Esophagus mucosa (tissue), 1 donor: ENCODE measurements at places on chromosomes 11 and 22.

GRCh38 chr11:84232511-84232910, 946.3 kb upstream of the CCDC90B start:
- ATAC-seq = no peak

DNA sequence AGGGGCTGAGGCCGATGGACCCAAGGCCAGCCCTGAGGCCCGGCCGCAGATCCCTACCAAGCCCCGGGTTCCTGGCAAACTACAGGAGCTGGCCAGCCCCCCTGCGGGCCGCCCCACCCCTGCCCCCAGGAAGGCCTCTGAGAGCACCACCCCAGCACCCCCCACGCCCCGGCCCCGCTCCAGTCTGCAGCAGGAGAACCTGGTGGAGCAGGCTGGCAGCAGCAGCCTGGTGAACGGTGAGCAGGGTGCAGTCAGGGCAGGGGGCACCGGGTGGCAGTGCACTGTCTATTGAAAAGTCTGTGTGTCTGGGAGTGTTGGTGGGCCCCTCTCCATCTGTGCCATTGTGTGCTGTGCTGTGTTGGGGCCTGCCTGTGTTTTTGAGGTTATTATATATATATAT, 16.1 kb downstream of the MICALL1 start:
- no peak for ATAC-seq

GRCh38 chr11:78244546-78245255, 56.0 kb downstream of the USP35 start:
- no peak for ATAC-seq

DNA sequence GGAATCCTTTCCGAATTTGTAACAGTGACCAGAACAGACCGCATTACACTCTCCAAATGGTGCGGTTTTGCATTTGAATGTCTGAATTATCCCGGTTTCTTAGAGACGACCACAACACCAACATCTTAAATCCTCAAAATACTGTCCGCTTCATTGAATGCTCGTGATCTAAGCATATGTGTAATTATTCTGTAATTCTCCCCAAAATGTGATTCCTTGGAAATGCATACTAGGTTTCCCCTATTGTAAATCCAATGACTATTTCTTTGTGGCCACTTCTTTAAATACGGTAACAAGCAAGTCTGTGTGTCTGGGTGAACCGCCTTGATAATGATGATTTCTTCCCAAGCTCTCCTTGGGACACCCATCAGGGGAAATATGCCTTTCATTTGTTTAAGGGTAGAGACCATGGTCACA, 87.3 kb upstream of the DBX1 start:
- ATAC-seq = no peak

DNA sequence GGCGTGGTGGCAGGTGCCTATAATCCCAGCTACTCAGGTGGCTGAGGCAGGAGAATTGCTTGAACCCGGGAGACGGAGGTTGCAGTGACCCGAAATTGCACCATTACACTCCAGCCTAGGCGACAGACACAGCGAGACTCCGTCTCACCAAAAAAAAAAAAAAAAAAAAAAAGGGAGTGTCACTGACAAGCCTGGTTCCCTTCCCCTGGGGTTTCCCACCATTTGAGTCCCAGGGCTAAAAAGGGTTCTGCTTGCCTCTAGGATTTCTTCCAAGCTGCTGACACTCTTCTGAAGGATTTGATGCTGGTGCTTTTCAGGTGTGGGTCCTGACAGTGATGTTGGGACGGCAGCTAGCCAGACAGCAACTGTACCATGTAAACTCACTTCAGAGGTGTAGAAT, 1.3 kb upstream of the CCDC88B start:
- ATAC-seq = no peak

DNA sequence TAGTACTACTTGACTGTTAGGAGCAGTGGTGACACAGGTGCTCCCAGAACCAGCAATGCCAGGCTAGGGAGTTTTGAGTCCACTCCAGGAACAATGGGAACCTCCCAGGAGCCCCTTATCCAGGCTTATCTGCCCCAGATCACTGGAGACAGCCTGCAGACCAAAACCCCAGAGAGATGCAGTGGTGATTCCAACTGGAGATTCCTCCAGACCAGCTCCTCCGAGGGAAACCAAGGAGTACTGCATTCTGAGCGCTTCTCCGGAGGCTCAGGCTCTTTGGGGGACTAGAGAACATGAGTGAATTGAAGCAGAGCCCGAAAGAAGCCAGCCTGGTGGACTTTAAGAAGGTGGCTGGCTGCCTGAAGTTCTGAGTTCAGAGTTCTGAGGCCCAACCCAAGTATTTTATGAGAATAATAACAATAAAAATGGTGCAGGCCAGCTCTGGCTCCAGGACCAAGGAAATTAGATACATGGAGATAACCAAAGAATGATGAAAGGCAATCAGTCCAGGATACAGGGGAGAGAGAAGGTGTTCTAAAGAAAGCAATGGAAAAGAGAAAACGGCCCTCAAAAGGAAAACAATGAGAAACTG, 1.3 kb upstream of the TMEM25 start:
- ATAC-seq = no peak

- no peak for ATAC-seq
Measured at GRCh38 chr11:64859542-64860414, 15.3 kb upstream of the CDC42BPG start.

- no peak for ATAC-seq
Measured at GRCh38 chr22:23898006-23898974, 4.1 kb downstream of the MIF start.

GRCh38 chr22:44537015-44537414, 39.0 kb upstream of the RTL6 start:
- no peak for ATAC-seq

GRCh38 chr22:20186183-20186870, 35.5 kb upstream of the CCDC188 start:
- ATAC-seq = no peak

DNA sequence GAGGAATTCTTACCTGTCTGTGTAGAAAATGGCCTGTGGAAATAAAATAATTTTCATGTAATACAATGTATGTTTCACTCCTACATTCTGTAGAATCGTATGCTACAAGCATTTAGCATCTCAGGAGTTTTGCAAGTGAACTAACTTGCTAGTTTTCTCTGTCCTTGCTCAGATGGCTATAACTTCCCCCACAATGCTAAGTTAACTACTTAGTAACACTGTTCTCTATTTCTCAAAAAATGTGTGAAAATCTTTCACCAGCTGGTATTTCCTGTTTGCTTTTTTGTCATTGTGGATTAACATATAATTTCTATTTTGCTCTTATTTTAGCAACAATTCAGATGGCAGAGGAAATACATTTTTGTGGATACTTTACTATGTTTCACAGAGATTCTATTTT, 4.4 kb downstream of the OR4S2 start:
- ATAC-seq = no peak

DNA sequence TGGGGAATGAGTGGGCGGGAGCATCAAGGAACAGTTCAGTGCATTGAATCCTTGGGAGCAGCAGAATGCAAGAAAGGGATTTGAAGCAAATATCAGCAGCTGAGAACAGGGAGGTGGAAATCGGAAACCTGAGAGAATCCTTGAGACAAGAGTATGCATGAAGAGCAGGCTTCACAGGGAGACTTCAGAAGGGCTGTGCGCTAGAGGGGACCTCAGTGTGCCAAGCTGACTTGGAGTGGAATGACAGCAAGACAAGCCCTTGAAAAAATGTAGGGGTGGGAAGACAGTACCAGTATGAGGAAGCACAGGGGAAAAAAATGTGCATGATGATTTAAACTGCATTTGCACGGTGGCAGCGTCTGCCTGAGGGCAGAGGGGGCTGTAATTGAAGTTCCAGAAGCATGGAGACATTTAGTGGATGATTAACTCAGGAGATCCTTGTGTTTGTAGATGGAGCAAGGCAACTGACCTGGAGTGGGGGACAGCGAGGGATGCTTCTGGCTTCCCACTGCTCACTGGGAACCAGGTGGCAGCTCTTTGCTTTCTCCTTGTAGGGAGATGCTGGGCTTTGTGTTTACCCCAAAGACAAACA, 204.9 kb upstream of the PLET1 start:
- no peak for ATAC-seq

DNA sequence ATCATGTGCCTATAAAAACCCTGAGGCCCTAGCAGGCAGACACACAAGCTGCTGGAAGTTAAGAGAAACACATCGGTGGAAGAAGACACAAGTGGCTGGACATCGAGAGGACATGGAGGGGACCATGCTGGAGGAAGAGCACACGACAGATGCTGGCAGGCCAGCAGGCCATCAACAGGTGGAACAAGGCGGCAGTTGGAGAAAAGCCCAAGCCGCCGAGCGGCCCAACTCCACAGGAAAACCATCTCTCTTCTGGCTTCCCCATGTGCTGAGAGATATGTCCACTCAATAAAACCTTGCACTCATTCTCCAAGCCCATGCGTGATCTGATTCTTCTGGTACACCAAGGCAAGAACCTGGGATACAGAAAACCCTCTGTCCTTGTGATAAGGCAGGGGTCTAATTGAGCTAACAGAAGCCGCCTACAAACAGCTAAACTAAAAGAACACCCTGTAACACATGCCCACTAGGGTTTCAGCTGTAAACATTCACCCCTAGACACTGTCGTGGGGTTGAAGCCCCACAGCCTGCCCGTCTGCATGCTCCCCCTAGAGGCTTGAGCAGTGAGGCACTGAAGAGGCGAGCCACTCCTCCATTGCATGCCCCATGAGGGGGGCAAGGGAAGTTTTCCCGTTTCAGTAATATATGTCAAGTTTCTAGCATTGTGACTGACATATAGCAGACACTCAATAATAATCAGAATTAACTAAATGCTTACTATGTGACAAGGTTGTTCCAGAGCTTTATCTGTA, 39.0 kb upstream of the MMP20 start:
- ATAC-seq = no peak

- ATAC-seq = no peak
Measured at GRCh38 chr11:117621226-117621625, 175.8 kb downstream of the DSCAML1 start.

- ATAC-seq = no peak
Measured at GRCh38 chr22:33573479-33573878, 346.8 kb downstream of the LARGE1 start.

- peak; percentile 58 for ATAC-seq
Measured at GRCh38 chr11:69666752-69667536, 8.2 kb downstream of the LTO1 start.

DNA sequence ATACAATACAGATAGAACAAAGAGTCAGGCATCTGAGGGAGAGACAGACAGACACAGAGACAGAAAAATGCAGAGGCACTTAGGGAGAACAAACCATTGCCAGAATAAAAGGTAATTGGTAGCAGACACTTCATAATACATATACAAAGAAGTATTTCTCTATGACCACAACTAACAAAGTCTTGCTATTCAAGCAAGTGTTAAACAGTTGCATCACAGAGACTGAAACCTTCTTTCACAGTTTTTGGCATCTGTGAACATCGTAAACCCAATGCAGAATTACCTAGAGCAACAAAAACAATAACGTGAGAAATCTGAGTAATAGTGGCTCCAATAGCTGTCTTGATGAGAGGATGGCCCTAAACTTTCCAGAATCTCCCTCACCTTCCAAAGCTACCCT, 116.4 kb downstream of the BLID start:
- no peak for ATAC-seq

DNA sequence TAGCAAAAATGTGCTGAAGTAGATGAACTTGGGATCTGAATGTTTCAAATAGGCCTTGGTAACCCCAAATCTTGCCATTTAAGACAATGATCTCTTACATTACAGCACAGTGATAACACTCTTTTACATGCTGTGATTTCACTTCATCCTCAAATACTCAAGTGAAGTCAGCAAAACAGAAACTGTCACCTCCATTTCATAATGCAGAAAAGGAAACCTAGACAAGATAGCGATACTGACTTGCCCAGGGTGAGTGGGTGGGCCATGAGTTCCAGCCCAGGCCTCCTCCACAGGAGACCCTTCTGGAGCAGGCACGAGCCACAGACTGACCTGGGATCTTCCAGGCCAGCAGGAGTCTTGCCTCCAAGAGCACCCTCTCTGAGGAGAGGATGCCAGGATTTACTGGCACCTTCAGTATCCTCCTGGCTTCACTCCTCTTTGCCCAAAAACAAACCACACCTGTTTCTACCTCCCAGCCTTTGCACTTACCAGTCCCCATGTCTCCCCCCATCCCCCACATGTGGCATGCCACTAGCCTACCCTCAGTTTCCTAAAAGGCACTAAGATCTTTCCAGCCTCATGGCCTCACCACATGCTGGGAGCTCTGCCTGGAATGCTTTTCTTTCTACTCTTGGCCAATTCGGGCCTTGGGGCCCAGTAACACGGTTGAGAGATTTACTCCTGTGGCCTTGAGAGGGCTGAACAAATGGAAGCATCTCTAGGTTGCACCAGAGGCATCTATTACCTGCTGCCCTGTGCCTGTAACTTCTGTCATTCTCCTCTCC, 1.9 kb upstream of the DGAT2 start:
- no peak for ATAC-seq

DNA sequence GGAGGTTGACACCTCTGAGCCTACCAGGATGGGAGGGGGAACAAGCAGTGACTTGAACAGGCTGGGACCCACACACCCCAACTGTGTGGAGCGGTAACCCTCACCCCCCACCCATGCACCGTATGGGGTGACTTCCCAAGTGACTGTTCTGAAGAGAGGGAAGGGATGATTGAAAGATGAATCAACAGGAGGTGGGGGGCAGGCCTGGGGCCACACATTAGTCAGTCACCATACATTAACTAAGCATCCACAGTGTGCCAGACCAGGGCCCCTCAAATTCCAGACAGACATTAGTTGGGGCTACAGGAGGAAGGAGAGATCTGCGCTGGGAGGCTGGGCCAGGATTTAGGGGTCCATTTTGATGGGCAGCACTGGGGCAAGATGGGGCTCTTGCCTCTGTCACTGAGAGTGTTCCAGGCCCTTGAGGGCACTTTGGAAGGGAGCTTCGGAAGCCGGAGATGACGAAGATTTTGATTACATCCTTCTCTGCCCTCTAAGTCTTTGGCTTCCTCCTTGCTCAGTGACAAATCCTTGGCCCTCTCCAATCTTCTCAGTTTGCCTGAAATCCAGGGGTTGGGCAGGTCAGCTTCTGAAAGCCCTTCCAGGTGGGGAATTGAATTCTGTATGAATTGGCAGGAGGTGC, 966 bp downstream of the SMTN start:
- no peak for ATAC-seq

GRCh38 chr22:26576026-26576680, 13.8 kb downstream of the TPST2 start:
- ATAC-seq = no peak

GRCh38 chr22:20175597-20175900, 24.7 kb upstream of the CCDC188 start:
- no peak for ATAC-seq

DNA sequence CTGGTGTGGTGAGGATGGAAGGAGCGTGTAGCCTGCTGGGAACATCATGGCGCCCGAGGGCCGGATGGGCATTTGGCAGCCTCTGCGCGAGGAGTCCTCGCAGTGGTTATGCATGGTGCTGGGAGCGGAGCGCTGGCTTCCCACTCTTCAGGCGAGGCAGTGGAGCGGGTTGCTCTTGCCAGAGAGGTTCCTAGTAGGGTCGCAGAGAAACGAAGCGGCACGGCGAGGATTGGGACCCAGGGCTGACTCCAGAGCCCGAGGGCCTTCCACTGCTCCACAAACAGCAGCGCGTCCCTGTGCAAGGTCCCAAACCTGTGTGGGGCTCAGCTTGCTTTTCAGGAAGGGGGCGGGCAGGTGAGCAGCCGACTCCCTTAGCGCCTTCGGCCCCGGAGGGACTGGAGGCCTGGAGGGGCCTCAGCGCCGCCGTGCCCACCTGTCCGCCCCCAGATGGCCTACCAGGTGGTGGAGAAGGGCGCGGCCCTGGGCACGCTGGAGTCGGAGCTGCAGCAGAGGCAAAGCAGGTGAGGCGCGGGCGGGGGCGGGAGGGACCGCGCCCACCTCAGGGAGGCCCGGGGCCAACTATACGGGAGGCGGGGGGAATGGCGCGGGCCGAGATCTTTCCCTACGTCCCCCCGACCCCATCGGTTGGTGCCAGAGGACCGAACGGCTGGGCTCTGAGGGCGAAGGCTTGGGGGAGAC, 7.2 kb downstream of the ATG16L2 start:
- ATAC-seq = peak; percentile 46
